ENCODE measurements at places on chromosomes 16 and 17.
A peak's percentile ranks its signal among the peaks of the same experiment; 100 is the strongest.

- no peaks in the 10 kb centered on the region for H3K4me1 ChIP-seq
- H3K27me3 ChIP-seq, result no peaks in the 10 kb centered on the region
- no peak overlapping the region for H3K27ac ChIP-seq
- ATAC-seq, result no peak
- no peak overlapping the region for H3K4me3 ChIP-seq
- H3K36me3 ChIP-seq, result no peaks in the 10 kb centered on the region
Measured at GRCh38 chr17:51536627-51537026, 276.3 kb downstream of the UTP18 start.

DNA sequence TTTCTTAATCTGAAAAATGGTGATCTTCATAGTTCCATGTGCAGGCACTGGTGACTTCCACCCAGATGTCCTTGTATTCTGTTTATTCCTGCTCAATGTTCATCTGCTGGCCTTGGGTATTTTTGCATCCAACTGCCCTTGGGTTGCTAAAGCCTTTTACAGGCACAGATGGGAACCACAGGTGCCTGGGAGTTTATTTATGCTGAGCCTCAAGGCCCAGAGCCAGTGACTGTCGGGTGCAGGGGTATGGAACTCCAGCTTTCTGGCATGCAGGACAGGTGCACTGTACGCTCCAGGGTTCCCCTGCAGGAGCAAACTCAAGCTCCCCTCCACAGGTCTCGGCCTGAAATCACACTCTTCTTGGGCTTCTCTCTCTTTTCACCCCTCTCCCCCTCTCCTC, 22.3 kb downstream of the DYNLRB2 start:
- H3K27me3 ChIP-seq, result no peaks in the 10 kb centered on the region
- no peak overlapping the region for H3K27ac ChIP-seq
- no peaks in the 10 kb centered on the region for H3K36me3 ChIP-seq
- no peak for ATAC-seq
- H3K4me1 ChIP-seq, result no peaks in the 10 kb centered on the region

DNA sequence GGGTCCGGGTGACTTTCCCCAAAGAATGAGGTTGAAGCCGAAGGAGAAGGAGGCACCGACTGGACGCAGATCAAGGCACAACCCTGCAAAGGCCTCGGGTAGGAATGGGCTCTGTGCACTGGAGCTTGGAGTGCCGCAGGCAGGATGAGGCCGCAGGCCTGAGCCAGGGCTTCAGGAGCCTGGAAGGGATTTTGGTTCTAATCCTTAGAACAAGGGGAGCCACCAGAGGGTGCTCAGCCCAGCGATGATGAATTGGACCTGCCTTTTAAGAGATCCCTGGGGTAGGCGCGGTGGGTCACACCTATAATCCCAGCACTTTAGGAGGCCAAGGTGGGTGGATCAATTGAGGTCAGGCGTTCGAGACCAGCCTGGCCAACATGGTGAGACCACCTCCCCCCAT, 8.1 kb downstream of the CIBAR2 start:
- H3K36me3 ChIP-seq, result no peaks in the 10 kb centered on the region
- no peaks in the 10 kb centered on the region for H3K27me3 ChIP-seq
- H3K4me1 ChIP-seq, result peaks cover 18% of the 10 kb centered on the region
- ATAC-seq, result no peak

GRCh38 chr17:36092230-36092629, 2.3 kb upstream of the CCL3 start:
- peak; percentile 49 for ATAC-seq
- H3K27ac ChIP-seq, result peak overlapping the region; percentile 50
- H3K36me3 ChIP-seq, result peaks cover 10% of the 10 kb centered on the region
- H3K4me1 ChIP-seq, result peaks cover 61% of the 10 kb centered on the region
- peaks cover 21% of the 10 kb centered on the region for H3K27me3 ChIP-seq

DNA sequence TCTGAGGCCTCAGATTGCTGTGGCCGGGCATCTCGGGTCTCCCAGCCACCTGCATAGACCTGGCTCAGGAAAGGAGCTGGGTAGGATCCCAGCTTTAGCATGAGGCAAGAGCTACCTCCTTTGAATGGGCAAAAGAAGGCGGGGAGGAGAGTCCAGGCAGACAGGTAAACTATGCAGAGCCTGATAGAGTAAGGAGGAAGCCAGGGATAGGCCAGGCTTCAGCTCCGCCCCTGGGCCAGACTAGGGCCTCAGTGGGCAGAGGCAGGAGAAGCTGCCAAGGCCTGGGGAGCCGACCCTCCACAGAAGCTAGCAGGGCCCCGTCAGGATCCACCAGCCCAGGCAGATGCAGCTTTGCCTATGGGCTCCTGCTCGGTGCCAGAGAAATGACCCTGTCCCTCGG, 22.6 kb upstream of the UBE2G1 start:
- no peak overlapping the region for H3K4me3 ChIP-seq
- H3K4me1 ChIP-seq, result peaks cover 21% of the 10 kb centered on the region
- ATAC-seq, result peak; percentile 24

GRCh38 chr17:80802626-80803450, 188.8 kb upstream of the CHMP6 start:
- peaks cover 59% of the 10 kb centered on the region for H3K36me3 ChIP-seq
- no peak overlapping the region for H3K4me3 ChIP-seq
- ATAC-seq, result no peak
- no peaks in the 10 kb centered on the region for H3K27me3 ChIP-seq

GRCh38 chr16:57998486-57998885, 2.0 kb downstream of the ZNF319 start:
- H3K27me3 ChIP-seq, result no peaks in the 10 kb centered on the region
- H3K36me3 ChIP-seq, result peaks cover 18% of the 10 kb centered on the region
- no peak overlapping the region for H3K4me3 ChIP-seq
- ATAC-seq, result no peak
- no peak overlapping the region for H3K27ac ChIP-seq

- peaks cover 77% of the 10 kb centered on the region for H3K27me3 ChIP-seq
- no peak overlapping the region for H3K4me3 ChIP-seq
- no peaks in the 10 kb centered on the region for H3K36me3 ChIP-seq
- H3K4me1 ChIP-seq, result no peaks in the 10 kb centered on the region
- no peak overlapping the region for H3K27ac ChIP-seq
Measured at GRCh38 chr16:57635266-57636097, 7.1 kb downstream of the ADGRG1 start.

DNA sequence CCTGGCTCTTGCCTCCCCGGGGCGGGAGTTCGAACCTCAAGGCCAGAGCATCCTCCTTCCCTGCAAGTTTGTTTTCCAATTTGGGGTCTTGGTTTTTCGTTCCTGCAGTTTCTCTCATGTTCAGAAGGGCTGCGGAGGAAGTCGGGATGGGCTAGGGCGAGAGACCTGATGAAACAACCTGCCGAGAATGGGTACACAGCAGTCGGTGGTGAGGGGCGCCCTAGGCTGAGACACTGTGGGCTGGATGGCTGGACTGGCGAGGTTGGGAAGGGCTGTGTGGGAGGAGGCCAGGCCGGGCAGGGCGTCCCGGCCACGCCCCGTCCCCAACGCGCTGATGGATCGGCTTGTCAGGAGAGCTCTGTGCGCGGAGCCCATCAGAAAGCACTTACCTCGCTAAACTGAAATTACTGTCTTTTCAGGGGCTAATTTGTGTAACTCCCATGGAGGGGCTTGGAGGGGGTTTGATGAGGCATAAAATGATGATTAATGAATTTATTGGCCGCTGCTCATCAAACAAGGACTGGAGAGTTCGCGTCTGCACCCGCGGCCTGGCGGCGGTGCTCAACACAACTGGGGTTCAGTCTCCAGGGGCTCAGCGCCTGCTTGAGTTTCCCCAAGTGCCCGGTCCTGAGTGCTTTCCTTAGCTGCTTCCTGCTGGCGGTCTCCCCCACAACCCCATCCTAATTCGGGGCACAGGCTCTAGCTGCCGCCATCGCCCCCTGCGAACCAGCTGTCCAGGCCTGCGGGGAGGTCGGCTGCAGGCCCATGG, 9.0 kb downstream of the IRX5 start:
- ATAC-seq, result no peak
- H3K36me3 ChIP-seq, result no peaks in the 10 kb centered on the region
- peaks cover 82% of the 10 kb centered on the region for H3K27me3 ChIP-seq
- no peak overlapping the region for H3K27ac ChIP-seq
- H3K4me3 ChIP-seq, result no peak overlapping the region

DNA sequence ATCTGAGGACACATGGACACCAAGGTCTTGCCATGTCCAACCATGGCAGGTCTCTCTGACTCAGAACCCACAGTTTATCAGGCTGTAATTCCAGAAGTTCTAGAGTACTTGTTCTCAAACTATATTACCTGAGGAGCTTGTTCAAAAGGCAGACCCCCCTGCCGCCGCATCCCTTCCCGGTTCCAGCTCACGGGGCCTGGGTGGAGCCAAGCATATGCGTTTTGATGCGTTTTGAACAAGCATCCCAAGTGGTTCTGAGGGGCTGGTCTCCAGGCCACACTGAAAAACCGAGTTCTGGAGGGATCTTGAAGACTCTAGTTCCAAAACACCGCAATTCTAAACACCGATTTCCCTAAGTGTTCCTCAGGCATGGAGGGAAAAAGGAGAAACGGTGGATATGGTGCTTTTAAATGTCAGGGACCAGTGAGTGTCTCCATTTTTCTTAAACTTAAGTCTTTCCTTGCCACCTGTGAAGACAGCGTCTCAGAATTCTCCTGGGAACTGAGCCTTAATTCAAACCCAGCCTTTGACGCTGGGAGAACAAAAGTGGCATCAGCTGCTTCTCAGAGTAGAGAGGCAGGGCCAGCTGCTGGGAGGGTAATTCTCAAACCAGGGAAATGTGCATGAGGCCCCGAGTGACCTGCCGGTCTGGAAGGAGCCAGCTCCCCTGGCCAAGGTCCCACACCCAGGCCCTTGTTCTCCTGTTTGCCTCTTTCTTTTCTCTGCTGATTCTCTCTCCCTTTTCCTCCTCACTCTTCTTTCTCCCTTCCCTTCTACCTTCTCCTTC, 84.4 kb upstream of the PLCG2 start:
- peaks cover 49% of the 10 kb centered on the region for H3K36me3 ChIP-seq
- no peak overlapping the region for H3K27ac ChIP-seq
- no peak for ATAC-seq
- H3K4me1 ChIP-seq, result peaks cover 6% of the 10 kb centered on the region
- H3K27me3 ChIP-seq, result no peaks in the 10 kb centered on the region

DNA sequence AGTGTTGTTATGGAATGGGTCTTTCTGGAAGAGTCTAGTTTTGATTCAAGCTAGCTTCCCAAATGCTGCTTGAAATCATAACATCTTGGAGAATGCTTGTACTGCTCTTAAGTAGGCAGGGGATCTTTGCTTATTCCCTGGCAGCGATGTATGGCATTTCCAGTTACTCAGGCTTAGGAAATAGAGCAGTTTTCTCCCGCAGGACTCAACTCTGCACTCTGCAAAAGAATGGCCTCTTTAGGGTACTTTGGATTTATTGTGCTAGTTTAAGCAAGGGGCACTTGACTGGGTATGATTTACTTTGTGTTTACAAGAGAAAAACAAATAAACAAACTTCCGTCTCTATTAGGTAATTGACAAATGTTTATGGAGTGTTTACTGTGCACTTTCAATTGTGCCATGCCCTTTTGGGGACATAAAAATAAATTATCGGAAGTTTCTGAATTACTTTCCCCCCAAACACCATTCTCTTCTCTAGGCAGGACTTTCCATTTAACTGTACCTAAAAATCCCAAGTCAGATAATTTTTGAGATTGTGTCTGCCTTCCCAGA, 164.0 kb downstream of the MAP2K6 start:
- no peak overlapping the region for H3K4me3 ChIP-seq
- H3K36me3 ChIP-seq, result no peaks in the 10 kb centered on the region
- peaks cover 36% of the 10 kb centered on the region for H3K27me3 ChIP-seq
- peaks cover 24% of the 10 kb centered on the region for H3K4me1 ChIP-seq
- no peak overlapping the region for H3K27ac ChIP-seq

- no peaks in the 10 kb centered on the region for H3K36me3 ChIP-seq
- H3K27me3 ChIP-seq, result no peaks in the 10 kb centered on the region
- peak; percentile 91 for ATAC-seq
- peak overlapping the region; percentile 51 for H3K27ac ChIP-seq
- peak overlapping the region; percentile 47 for H3K4me3 ChIP-seq
- H3K4me1 ChIP-seq, result peaks cover 71% of the 10 kb centered on the region
Measured at GRCh38 chr16:88924834-88925539, 52.0 kb downstream of the CBFA2T3 start.

GRCh38 chr17:60416368-60416925, 5.8 kb upstream of the CHCT1 start:
- H3K4me3 ChIP-seq, result no peak overlapping the region
- H3K4me1 ChIP-seq, result peaks cover 6% of the 10 kb centered on the region
- H3K27me3 ChIP-seq, result no peaks in the 10 kb centered on the region

DNA sequence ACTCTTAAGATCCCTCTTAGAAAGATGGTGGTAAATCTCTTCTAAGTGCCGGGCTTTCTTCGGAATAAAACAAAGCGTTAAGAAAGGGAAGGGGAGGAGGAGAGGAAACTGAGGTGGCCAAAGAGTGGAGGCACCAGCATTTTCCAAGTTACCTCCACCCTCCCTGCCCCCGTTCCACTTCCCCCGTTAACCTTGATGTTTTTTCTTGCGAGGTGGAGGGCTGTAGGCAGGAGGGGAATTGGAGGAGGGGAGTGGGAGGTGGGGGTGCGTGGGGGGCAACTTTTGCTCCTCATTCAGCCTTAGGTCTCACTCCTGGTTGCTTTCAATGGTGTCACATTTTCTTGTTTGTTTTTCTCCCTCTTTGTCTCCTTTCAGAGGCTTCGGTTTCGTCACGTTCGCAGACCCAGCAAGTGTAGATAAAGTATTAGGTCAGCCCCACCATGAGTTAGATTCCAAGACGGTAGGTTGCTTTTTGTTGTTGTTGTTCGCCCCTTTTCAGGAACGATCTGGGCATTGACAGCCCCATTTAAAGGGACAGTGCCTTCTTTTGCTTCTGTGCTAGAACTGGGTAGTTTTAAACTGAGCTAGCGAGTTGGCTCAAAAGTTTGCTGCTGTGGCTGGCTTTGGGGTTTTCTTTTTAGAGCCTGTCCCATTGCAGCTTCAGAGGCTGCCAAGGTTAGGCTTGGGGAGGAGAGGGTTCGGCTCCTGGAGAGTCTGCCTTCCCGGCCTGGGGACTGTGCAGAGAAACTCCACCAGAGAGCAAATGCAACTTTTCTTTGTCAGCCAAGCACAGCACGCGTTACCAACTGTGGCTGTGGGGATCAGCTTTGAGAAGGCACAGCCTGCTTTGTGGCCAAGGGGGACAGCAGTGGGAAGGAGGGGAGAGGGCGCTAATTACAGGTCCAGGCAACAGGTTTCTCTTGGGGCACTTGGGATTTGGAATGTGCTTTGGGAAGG, 1.9 kb downstream of the MSI2 start:
- H3K27me3 ChIP-seq, result no peaks in the 10 kb centered on the region
- peaks cover 53% of the 10 kb centered on the region for H3K4me1 ChIP-seq
- H3K27ac ChIP-seq, result peak overlapping the region; percentile 93
- peak overlapping the region; percentile 93 for H3K4me3 ChIP-seq
- no peak for ATAC-seq

DNA sequence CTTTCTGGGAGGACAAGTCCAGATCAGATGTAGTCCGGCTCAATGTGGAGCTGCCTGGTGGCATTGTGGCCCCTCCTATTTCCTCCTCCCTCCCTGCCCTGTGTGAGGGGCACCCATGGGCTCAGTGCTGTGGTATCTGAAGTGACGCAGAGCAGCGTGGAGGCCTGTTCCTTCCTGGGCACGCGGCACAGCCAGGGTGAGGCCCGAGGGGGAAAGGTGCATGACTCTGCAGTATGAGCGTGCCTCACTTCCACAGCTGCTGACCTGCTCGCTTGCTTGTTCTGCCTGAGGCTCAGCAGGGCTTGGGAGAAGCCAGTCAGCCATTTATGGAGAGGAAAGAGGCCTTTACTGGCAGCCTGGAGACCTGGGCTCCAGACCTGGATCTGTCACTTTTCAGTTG, 11.7 kb downstream of the TMEM238L start:
- peaks cover 22% of the 10 kb centered on the region for H3K27me3 ChIP-seq
- H3K27ac ChIP-seq, result no peak overlapping the region
- H3K36me3 ChIP-seq, result no peaks in the 10 kb centered on the region
- H3K4me1 ChIP-seq, result no peaks in the 10 kb centered on the region
- H3K4me3 ChIP-seq, result no peak overlapping the region

- H3K4me1 ChIP-seq, result peaks cover 5% of the 10 kb centered on the region
- no peak overlapping the region for H3K27ac ChIP-seq
- no peaks in the 10 kb centered on the region for H3K36me3 ChIP-seq
- H3K27me3 ChIP-seq, result peaks cover 19% of the 10 kb centered on the region
Measured at GRCh38 chr16:82641336-82641984, 14.7 kb downstream of the CDH13 start.
